ENCODE measurements at places on chromosomes 7 and 10. TPM values are rescaled to one million over a fixed set of nuclear protein-coding genes. Genes with fewer than 3 reads are reported as not detected.

Gene EEF1AKMT2
- 37.1 TPM for total RNA-seq

Gene GDF2
- total RNA-seq, result not detected

Gene CLDN3
- total RNA-seq, result not detected

Gene C10orf62
- total RNA-seq, result 0.11 TPM

Gene PNLIPRP2
- not detected for total RNA-seq

Gene IFIT1B
- not detected for total RNA-seq

Gene OR9A2
- total RNA-seq, result not detected

Gene ASB10
- not detected for total RNA-seq

Gene AEBP1
- total RNA-seq, result not detected

Gene SPAG6
- not detected for total RNA-seq

Gene CALY
- not detected for total RNA-seq

Gene ADRA2A
- total RNA-seq, result 0.34 TPM

Gene NME8
- total RNA-seq, result not detected

Gene RARRES2
- 9.4 TPM for total RNA-seq

Gene IL2RA
- total RNA-seq, result not detected

Gene GPRIN2
- total RNA-seq, result not detected

Gene ACHE
- not detected for total RNA-seq

Gene COG5
- 31.1 TPM for total RNA-seq

Gene SFMBT2
- total RNA-seq, result not detected

Gene AQP1
- 0.23 TPM for total RNA-seq

Gene POU6F2
- not detected for total RNA-seq

Gene TYW1B
- 1.5 TPM for total RNA-seq

Gene OR6V1
- not detected for total RNA-seq

Gene DBF4
- 94.0 TPM for total RNA-seq

Gene RBP3
- total RNA-seq, result not detected

Gene AMPH
- total RNA-seq, result 0.19 TPM

Gene PITX3
- 6.5 TPM for total RNA-seq

Gene FKBP6
- not detected for total RNA-seq

Gene BAG3
- 26.5 TPM for total RNA-seq

Gene SLC26A3
- total RNA-seq, result not detected

Gene PLCE1
- 6.7 TPM for total RNA-seq

Gene GPC2
- 9.6 TPM for total RNA-seq

Gene SLC18A3
- not detected for total RNA-seq

Gene TMEM270
- not detected for total RNA-seq

Gene NUTM2B
- 0.58 TPM for total RNA-seq

Gene CALN1
- not detected for total RNA-seq

Gene ZCWPW1
- 4.2 TPM for total RNA-seq

Gene TAF5
- 6.9 TPM for total RNA-seq

Gene ATOH7
- 0.11 TPM for total RNA-seq

Gene NRAP
- not detected for total RNA-seq

Gene CPA4
- total RNA-seq, result 90.5 TPM

Gene CNNM1
- total RNA-seq, result 0.32 TPM

Gene MNX1
- total RNA-seq, result not detected

Gene LAMB1
- total RNA-seq, result 140 TPM

Gene CNTNAP2
- total RNA-seq, result not detected

Gene MORN4
- 4.3 TPM for total RNA-seq

Gene GBX1
- not detected for total RNA-seq

Gene CNPY1
- not detected for total RNA-seq

Gene ZNF37A
- 10.9 TPM for total RNA-seq

Gene MYL10
- 0.34 TPM for total RNA-seq
